ENCODE measurements at places on chromosomes 6 and 20. TPM values are rescaled to one million over a fixed set of nuclear protein-coding genes. Genes with fewer than 3 reads are reported as not detected.

The TSPO2 gene
- polyA plus RNA-seq, result not detected

The ZNF391 gene
- polyA plus RNA-seq, result 13.1 TPM

The PRSS16 gene
- polyA plus RNA-seq, result 4.5 TPM

The OXT gene
- 1.7 TPM for polyA plus RNA-seq

The PRDM13 gene
- 0.16 TPM for polyA plus RNA-seq

The THBD gene
- polyA plus RNA-seq, result 11.0 TPM

The GRM1 gene
- polyA plus RNA-seq, result 1.3 TPM

The PLEKHG1 gene
- polyA plus RNA-seq, result 16.1 TPM

The DSTN gene
- polyA plus RNA-seq, result 301 TPM

The BMP2 gene
- polyA plus RNA-seq, result 1.8 TPM

The OVOL2 gene
- polyA plus RNA-seq, result 22.7 TPM

The BMP6 gene
- 6.2 TPM for polyA plus RNA-seq

The TFEB gene
- 6.3 TPM for polyA plus RNA-seq

The CLIC5 gene
- 17.1 TPM for polyA plus RNA-seq

The C20orf144 gene
- polyA plus RNA-seq, result 128 TPM

The PNLDC1 gene
- polyA plus RNA-seq, result 31.6 TPM

The KCNG1 gene
- 20.9 TPM for polyA plus RNA-seq

The RAET1G gene
- polyA plus RNA-seq, result 0.30 TPM

The DLL1 gene
- 2.8 TPM for polyA plus RNA-seq

The ELOVL2 gene
- 26.7 TPM for polyA plus RNA-seq

The FRK gene
- polyA plus RNA-seq, result 2.5 TPM
